ENCODE measurements at places on chromosomes 6 and 20.

GRCh38 chr6:8242885-8243284 lies 140.5 kb upstream of the EEF1E1 start:
- no peak for DNase-seq

DNA sequence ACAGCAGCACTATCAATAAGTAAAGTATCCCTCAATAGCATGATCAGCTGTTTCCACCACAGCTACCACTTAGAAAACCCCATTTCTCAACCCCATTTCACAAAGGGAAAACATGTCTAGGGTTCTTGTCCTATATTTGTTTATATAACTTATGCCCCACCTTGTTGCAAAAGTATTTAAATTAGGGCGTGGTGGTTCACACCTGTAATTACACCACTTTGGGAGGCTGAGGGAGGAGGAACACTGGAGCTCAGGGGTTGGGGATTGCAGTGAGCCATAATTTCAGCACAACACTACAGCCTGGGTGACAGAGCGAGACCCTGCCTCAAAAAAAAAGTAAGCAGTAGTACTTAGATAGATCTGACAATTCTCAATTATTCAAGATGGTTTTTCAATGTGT lies 3.7 kb downstream of the MRPL14 start:
- no peak for DNase-seq

DNA sequence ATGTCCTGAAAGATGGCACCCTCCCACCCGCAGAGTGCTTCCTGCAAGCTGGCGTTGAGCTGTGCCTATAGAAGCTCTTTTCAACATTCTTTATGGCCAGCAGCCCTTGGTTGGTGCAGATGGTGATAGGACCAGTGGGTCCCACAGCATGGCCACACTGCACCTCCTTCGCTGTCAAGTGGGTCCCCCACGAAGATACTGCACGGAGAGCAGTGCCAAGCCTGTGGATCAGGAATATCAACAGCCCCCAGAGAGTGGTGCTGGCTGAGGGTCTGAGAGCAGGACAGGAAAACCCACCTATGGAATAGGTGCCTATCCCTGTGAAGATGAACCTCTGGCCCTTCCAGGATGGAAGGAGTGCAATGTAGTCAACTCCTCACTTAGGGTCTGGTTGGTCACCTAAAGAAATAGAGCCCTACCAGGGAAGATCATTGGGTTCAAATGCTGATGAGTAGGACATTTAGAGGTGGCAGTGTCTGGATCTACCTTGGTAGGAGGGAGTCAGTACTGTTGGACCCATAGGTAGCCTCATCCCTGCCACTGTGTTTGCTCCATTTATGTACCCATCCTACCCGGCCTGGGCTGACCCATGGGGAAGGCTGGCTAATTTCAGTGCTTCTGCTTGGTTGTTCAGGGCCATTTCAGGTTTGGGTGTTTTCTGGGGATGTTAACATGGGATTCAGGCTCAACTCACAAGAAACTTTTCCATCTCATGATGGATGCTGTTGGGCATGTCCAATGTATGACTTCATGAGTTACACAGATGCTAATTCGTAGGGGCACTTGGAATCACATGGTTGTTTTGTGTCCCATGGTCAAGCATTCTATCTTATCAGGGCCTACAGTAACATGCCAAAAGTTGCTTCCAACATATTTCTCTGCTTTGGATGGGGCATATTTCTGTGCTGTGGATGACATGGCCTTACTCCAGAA lies 33.4 kb upstream of the MICB start:
- no peak for DNase-seq

DNA sequence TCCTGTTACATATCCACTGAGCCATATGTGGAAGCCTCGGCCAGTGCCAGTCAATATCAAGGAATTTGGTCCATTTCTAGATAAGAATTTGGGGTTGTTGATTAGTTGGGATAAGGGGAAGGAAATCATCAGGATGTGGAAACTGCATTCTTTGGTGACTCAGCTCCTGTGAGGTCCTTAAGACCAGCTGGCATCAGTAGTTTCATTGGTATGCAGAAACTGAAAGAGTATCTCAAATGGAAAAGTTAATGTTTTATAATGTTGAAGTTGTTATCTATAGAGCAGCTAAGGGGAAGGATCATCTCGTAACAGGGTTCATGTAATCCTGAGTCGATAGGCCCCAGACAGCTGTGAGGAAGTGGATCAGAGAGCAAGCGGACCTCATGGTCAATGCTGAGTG lies 87.9 kb upstream of the PRND start:
- DNase-seq = no peak

- DNase-seq = no peak
Measured at GRCh38 chr20:60695226-60696000, 556.6 kb upstream of the CDH4 start.

DNA sequence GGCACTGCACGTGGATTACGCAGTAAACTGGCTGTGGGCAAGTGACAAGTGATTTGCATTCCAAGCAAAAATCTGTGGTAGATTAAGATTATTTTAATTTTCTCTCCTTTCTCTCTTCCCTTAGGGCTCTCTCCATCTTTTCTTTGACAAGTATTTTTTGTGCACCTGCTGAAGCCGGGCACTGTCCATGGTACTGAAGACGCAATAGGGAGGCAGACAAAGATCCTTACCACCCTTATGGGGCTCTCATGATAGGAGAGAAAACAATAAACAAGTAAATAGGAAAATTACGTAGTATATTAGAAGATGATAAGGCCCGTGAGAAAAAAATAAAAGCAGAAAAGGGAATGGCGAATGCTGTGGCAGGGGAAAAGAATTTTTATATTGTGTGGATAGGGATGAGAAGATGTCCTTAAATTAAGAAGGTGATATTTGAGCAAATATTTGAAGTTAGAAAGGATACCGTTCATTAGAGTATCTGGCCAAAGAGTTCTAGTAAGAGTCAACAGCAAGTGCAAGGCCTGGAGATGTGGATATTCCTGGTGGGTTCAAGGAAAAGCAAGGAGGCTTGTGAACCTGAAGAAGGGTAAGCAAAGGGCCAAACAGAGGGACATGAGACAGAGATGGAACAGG lies 146.0 kb downstream of the LAMP5 start:
- DNase-seq = no peak

GRCh38 chr20:33305589-33306057 lies 22.6 kb downstream of the BPIFB1 start:
- no peak for DNase-seq

DNA sequence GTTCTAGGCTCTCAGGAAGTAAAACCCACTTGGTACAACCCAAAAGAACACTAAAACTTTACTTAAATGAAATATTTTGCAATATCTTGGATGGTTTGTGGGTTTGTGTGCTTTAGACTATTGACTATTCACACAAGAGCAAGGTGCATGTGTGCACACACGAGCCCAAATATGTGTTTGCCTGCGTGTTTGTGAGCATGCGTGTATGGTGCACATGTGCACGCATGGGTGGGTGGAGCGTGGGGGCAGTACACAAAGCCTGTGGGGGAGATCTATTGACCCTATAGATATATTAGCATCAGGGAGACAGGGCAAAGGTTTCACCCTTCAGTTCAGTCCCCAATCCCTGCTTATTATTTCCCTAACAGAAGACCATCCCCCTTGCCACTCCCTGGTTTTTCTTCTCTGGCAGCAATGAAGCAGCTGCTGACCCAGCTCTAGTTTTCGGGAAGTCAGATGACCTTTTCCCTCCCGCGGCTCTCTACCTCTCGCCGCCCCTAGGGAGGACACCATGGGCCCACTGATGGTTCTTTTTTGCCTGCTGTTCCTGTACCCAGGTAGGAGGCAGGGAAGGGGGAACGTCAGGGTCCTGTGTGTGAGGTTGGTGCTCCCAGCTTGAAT lies at the start of gene C2:
Gene C2 (plus strand): TSS at position 476 of the 621 bp plus-strand sequence. CDS start 36 bp downstream, at position 512.
- no peak for DNase-seq

GRCh38 chr20:45288860-45289259 lies 17.8 kb upstream of the RBPJL start:
- DNase-seq = no peak

DNA sequence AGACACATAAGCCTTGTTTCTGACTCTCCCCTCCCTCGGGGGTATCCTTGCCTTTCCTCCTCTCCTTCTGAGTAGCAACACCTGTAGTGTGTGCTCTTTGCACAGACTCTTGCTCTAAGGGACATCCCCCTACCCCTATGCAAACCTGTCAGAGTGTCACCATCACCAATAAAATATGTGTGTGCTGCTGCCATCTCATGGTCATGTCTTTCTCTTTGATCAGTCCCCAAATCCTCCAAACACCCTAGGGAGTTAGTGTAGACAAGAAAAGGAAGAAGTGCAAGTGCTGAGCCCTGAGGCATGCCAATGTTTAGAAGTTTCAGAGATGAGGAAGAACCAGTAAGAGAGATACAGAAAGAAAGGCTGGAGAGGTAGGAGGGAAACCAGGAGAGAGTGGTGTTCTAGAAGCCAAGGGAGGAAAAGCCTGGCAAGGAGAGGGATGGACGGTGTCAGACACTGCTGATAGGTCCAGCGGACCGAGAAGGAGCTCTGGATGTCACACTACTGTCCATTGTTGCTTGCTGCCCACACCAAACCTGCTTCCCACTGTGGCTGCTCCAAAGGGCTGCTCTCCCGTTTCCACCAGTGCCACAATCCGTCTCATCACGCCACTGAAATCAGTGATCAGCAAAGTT lies 16.4 kb downstream of the TRMT6 start:
- DNase-seq = no peak

DNA sequence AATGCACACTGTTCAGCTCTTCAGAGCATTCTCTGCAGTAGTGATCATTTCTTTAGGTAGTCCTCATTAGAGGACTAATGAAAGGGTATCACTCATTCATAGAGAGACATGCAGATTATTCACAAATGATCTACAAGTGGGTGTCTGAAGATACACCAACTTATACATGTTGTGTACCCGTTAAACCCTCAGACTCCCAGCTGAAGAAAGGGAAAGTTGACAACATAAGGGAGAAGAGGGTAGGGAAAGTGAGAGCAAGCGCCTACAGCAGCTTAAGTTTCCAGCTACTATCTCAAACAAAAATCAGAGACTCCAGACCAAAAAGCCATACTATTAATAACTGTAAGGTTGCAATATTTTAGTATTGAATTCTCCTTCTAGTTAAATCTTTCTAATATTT lies 37.1 kb downstream of the FAXC start:
- no peak for DNase-seq

DNA sequence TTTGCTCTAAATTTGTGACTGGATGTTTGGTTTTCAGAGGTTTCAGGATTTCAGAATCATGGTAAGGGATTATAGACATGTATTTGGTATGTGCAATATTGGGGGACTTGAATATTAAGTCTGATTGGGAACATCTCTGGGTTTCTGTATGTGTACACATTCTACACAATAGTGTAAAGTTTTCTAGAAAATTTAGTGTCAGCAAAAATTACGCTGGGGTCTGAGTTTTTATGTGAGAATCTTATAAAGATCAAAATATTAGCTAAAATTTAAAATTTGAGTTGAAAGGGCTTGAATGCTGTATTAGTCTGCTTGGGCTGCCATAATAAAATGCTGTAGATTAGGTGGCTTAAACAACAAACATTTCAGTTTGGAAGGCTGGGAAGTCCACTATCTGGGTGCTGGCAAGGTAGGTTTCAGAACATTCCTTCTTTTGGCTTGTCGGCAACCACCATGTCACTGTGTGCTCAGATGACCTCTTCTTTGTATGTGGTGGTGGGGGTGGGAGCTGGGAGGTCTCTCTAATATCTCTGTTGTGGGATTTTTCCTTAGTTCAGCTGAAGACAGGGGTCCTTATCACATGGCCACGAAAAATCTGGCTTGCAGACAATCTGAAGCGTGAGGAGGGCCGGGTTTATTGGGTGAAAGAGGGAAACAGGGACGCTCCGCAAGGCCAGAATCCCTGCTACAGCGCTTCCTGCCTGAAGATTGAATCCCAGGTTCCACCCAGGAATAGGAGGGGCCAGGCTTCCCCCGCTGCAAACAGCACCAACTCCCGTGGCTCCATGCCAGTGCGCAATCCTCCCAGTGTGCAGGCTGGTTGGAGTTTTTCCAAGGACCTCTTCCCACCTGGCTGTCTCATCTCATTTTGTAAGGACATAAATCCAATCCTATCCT lies 299.7 kb downstream of the PLCB1 start:
- DNase-seq = no peak
